ENCODE measurements at places on chromosomes 3 and 15.
A peak's percentile ranks its signal among the peaks of the same experiment; 100 is the strongest.

DNA sequence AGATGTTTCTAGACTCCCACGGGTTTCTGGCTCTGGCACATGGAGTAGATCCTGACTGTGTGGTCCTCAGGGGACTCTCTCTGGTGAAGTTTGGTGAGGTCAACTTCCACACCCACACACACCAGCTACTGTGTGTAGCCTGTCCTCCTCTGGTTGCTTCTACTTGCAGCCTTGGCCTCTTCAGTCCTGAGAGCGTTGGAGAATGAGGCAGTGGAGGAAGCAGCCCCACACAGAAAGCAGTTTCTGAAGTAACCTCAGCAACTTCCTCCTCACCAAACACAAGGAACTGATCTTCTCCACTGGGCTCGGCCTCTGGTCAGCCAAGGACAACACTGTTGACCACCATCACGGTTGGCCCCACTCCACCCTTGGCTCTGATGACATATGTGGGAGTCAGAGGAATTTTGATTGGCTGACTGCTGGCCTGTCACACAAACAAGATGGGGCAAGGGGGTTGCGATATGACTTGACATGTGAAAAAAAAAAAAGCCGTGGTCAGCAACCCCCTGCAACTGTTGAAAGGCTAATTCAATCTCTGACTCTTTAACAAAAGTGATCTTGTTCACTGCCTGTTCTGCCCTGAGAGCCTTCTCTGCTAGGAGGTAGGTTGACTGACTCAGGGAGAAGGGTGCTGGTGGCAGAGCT, 19.6 kb downstream of the CD86 start:
- peak; percentile 85 for DNase-seq

GRCh38 chr3:62873451-62873760, 1.8 kb downstream of the CADPS start:
- DNase-seq: peak; percentile 26

DNA sequence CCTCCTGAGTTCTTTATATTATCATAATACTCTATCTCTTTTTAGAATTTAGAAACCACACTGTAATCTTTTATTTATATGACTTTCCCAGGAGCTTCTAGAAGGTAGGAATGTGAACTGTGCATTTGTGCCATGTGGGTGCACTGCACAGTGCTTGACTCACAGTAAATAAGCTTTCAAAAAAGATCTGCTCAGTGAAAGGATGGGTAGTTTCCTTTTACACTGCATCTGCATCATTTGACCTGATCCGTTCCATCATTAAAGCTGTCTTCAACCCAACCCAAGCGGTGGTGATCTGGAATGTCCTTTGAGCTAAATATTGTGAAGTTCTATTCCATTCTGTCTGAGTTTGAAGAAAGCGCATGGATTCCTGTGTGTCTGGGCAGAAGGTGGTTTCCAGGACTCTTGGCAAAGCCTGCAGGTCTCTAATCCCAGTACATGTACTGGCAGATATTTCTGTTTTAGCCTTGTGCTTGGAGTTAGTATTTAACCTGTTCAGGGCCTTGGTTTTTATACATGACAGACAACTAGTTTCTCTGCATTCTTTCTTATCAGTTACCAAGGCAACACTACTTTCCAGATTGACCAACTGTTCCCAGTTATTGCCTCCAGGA, 96.7 kb downstream of the DHX30 start:
- no peak for DNase-seq

DNA sequence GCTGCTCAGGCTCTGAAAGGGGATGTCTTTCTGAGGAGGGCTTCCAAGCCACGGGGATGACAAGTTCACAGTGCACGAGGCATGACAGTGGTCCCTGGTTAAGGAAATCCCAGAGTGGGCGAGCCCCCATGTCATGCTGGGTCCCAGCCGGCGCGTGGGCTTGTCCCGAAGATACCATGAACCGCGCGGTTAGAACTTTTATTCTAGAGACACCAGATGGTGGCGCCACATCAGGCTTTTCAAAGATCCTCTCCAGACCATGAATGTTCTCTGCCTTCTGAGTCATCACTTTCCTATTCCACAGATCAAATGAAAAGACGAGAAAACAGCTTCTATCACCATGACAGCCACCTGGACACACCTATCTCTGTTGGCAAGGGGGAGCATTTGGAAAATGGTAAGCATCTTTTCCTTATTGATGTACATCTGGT, 227.8 kb upstream of the LYSMD4 start:
- peak; percentile 42 for DNase-seq

DNA sequence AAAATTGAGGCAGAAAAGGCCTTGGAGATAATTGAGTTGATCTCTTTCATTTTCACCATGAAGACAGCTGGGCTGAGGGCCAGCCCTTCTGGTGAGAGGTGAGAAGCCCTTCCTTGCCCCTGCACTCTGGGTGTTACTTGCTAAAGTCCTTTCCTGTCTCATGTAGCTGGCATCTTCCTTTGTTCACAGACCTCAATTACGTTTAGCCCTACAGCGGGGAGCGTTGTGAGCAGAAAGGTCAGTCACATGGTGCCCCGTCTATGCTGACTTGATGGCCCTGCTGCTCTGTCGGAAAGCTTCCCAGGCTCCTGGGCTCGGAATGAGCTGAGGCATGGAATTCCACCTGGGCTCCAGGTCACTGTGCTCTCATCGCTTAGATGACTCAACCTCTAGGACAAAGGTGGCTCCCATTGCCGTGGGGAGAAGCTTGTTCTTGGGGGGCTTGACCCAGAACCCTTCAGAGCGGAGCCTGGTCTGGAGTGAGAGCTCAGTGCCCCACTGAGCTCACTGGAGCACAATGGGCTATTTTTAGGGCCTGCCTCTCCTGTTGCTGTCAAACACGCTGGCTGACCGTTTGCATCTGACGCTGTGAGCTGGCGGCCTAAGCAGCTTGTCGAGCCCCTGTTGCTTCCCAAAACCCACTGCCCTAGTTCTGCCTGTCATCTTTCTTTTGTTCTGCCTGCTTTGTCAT, 47.0 kb downstream of the RPLP1 start:
- DNase-seq: no peak

DNA sequence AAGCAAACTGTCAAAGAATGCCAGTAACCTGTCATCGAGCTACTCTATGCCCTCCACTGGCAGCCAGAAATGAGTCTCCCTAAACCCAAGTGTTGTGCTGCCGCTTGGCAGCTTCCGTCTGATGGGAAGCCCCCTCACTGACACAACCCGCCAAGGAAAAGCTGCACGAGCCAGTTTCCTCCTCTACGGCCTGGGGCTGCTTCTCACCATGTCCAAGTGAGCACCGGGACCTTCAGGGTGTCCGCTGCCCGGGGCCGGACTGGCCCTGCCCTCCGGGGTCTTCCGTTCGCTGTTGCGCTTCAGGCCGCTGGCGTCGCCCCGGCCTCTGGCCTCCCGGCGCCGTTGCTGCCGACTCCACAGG, 490 bp downstream of the TOMM70 start:
- no peak for DNase-seq

Data from fibroblast of mammary gland (primary cell).